ENCODE measurements at places on chromosomes 16 and 17.

DNA sequence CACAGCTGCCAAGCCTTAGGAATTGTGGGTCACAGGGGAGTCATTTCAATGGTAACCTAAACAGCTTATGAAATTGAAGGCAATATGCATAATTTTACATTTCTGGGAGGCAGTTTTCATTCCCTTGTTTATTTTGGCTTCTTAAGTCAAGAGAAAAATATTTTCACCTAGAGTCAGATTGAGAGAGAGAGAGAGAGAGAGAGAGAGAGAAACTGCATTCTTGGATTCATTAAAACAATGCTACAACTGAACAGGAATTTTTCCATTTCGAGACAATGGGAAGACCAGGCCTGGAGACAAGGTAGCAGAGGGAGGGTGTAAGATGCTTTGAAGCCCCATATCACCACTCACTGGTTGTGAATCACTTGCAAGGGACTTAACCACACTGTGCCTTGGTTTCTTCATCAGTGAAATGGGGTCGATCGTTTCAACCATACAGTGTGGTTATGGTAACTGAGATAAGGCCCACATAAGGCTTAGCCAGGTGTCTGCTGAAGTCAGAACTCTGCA is 224.7 kb upstream of the IRX3 start:
- DNase-seq = no peak

GRCh38 chr17:17252149-17252661 is 15.2 kb upstream of the FLCN start:
- no peak for DNase-seq

DNA sequence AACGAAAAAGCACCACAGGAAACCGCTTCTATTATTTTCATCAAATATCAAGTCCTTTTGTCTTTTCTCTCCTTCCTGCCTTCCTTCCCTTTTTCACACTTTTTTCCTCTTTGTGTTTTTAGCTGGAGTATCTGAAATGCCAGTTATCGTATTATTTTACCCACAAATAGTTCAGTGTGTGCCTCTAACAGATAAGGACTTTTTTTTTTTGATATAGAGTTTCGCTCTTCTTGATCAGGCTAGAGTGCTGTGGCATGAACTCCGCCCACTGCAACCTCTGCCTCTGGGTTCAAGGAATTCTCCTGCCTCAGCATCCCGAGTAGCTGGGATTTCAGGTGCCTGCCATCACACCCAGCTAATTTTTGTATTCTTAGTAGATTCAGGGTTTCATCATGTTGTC is 10.7 kb downstream of the DNAAF1 start:
- no peak for DNase-seq

DNA sequence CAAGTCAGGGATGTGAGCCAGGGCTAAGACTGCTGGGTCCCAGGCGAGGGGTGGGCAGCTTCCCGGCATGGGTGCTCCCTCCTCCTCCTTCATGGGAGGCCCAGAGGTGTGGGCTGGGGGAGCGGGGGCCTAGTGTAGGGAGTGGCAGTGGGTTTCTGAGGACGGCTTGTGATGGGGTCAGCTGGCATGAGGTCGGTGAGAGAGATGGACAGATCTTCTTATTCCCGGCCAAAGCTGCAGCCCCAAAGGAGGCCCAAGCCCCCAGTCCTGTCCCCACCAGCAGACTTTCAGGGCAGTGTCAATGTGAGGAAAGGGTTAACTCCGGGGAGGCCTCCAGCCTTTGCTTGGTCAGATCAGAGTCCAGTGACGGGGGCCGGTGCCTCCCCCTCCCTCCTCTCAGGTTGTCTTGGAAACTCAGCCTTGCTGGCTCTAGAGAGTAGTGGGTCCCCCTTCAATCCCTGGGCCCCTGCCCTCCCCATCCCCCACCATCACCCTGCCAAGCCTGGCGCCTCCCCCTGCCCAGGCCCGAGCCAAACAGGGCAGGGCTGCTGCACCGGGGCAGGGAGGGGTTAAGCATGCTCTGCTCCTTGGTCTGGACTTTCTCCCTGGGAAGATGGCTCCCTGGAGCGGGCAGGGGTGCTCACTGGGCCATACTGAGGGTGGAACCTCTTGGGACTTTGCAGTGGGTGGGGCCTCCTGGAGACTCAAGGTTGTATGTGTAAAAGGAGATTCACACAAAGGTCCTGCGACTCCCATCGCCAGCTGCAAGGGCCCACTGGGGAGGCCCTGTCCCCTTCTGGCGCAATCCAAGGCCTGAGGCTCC is 12.4 kb downstream of the NAT9 start:
- DNase-seq = no peak

DNA sequence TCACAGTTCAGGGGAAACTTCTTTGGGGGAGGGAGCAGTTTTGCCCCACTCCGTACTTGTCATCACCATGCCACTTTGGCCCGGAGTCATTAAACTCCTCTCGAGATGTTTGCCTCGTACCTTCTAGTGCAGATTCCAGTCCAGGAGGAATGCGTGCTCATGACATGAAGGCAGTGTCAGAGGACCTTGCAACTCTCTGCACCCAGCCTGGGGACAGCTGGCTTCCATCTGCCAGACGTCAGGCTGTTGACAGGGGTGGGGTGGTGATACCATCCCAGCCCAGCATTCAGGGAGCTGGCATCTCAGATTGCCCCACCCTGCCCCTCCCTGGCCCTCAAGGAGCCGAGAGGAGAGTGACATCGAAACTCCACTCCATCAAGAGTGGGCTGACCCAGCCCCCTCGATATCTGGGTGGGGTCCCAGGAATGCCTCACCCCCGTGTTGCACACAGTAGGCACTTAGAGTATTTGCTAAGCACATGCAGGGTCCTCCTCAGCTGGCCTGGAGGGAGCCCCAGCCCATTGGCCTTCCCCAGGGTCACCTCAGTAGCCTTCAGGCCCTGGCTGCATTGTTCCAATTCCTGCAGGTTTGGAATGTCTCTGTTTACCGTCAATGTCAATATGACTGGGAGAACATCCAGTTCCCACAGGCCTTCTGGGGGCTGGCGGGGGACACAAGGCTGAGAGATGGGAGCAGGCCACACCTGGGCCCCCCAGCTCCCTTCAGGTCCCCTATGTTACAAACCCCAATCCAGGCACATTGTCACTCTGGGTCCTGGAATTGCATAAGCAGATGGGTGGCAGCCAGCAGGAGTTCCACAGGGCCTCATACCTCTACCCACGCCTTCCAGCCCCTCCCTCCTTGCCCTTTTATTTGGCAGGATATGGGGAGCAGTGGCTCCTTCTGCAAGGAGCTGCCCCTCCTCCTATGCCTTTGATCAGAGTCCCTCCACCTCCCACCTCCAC is 21.3 kb upstream of the EMP2 start:
- no peak for DNase-seq

DNA sequence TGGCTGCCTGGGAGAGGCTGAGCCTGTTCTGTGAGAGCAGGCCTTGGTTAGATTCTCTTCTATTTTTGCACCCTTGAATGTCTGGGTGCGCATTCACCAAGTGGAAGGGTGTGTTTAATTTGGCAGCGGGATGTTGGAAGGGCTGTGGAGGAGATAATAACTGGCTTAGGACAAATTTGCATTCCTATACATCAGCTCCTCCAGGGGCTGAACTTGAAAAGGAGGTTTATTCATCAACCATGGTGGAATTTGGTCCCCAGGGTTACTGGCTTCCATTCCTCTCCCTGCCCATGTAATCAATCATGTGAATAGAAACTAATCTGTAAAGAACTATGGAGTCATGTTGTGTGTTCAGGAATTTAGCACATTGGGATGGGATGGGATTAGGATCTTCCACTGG is 100.2 kb upstream of the FOXF1 start:
- DNase-seq = no peak

GRCh38 chr16:54242199-54242598 is 44.4 kb downstream of the IRX3 start:
- no peak for DNase-seq

DNA sequence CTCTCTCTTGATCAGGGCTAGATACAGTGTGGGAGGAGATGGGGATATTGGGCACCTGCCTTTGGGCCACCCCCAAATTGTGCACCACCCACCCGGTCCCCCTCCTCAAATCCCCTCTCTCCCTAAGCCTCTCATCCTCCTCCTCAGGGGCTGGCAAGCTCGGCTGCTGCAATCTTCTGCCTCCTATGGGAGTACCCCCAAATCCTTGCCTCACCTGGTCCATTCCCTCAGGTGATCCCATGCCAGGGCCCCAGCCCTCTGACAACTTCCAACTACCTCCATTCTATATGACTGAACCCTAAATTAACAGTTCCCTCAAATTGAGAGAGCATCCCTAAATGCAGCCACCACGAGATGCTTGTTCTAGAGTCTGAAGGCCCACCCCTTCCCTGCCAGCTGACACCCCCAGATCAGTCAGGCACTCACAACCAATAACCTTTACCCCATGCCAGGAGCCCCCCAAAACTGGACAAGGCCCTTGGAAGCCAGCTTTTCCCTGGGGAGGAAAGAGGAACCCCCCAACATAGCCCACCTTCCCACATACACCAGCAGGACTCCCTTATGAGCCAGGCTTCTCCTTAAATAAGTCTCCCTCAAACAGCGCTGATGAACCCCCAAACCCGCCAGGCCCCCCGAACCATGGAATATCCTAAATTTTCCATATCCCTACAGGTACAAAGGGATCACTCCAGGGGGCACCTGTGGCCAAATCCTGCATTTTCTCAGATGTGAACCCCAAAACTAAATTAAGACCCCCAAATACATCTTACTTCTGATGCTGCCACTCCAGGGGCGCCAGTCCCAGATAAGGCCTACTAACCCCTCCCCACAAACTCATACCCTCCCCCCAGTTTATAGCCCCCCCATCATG is 3.2 kb downstream of the DLG4 start:
- no peak for DNase-seq

- no peak for DNase-seq
These were observed 33.1 kb downstream of the POLR3E start for GRCh38 chr16:22330326-22330725.

GRCh38 chr17:50164697-50164988 is 1.2 kb upstream of the SGCA start:
- DNase-seq = no peak

DNA sequence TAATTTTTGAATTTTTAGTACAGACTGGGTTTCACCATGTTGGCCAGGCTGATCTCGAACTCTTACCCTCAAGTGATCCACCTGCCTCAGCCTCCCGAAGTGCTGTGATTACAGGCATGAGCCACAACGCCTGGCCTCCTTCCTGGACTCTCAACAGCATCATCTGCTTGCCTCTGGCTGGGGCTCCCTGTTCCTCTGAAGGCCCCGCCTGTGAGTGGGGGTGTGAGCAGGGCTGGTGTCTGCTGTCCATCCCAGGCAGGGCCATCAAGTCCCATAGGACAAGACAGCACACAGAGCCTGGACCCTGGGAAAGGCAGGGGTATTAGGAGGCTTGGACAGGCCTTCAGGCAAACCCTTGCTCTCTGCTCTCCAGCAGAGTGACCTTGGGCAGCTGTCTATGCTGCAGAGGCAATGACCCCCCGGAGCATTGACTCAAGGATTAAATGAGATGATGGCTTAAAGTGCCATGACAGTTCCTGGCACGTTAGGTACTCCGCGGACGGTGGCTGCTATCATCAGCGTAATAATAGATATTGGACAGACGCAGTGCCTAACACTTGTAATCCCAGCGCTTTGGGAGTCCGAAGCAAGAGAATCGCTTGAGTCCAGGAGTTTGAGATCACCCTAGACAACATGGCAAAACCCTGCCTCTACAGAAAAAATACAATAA is 19.2 kb downstream of the SCNN1B start:
- DNase-seq = no peak

GRCh38 chr17:79769570-79770506 is 8.1 kb upstream of the CBX2 start:
- peak; percentile 67 for DNase-seq

- DNase-seq = no peak
These were observed 29.6 kb downstream of the NGFR start for GRCh38 chr17:49524473-49525359.

DNA sequence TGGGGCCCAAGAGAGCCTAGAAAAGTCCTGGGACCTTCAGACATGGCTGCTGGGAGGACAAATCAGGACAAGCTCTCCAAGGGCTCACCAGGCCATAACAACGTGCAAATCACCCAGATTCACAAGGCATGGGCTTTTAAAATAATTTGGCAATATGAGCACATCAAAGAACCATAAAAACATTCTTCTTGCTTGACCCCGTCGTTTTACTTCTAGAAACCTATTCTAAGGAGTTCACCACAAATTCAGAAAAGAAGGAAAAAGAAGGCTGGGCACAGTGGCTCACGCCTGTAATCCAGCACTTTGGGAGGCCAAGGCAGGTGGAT is 12.1 kb upstream of the MT3 start:
- no peak for DNase-seq

DNA sequence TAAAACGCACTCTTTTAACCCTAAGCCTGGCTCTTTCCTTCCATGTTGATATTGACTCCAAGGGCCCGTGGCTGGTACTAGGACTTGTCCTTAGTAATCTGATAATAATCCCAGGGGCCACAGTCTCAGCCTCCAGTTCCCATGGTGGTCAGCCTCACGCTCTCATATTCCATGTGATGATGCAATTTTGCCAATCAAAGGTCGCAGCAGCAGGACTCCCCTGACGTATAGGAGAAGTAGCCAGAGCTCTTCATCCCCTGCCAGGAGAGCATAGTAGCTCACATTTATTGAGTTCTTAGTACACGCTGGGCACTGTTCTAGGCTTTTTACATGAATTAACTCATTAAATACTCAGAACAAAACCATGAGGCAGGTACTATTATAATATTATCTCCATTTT is 42.4 kb downstream of the CD300LF start:
- no peak for DNase-seq

GRCh38 chr16:53982631-53983042 is 278.7 kb downstream of the FTO start:
- no peak for DNase-seq

- DNase-seq = no peak
These were observed 190.2 kb downstream of the PRKCA start for GRCh38 chr17:66492561-66493005.

DNA sequence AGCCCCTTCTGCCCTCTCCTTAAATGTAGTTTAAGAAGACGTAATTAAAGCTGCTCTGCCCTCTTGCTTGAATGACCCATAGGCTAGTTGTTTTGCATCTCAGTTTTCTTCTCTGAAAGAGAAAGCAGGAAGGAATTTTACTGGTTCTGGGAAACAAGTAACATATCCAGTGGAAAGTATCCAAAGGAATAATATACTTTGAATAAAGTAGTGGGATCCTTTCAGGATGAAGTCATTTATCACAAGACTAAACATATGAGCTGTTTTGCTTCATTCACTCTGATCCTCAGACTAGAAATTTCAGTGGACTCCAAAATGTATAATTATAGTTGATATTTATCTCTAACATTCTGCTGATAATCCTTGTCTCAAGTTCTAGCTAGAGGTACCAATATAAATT is 1297.6 kb upstream of the GOT2 start:
- no peak for DNase-seq

GRCh38 chr16:10756574-10756973 is 12.9 kb downstream of the NUBP1 start:
- no peak for DNase-seq

- DNase-seq = no peak
These were observed 69.8 kb downstream of the SLC5A11 start for GRCh38 chr16:24915576-24915975.

GRCh38 chr16:52050418-52050817 is 496.5 kb downstream of the TOX3 start:
- DNase-seq = no peak

DNA sequence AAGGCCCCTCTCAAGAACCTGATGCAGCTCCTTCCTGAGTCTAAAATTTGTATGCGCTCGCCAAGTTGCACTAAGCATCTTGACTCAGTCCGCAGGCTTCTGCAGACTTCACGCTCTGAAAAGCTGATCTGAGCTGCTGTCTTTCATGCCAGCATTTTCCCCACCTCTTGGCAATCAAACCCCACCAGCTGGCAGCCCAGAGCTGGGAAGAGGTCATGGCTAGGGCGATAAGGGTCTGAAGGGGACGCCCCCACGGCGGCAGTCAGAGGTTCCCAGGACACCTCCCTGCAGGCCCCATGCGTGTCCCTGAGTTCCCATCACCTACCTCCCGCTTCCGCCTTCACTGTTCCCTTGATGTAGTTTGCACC is 5.1 kb upstream of the UNC13D start:
- no peak for DNase-seq
